ENCODE measurements at places on chromosomes 12 and 14.

DNA sequence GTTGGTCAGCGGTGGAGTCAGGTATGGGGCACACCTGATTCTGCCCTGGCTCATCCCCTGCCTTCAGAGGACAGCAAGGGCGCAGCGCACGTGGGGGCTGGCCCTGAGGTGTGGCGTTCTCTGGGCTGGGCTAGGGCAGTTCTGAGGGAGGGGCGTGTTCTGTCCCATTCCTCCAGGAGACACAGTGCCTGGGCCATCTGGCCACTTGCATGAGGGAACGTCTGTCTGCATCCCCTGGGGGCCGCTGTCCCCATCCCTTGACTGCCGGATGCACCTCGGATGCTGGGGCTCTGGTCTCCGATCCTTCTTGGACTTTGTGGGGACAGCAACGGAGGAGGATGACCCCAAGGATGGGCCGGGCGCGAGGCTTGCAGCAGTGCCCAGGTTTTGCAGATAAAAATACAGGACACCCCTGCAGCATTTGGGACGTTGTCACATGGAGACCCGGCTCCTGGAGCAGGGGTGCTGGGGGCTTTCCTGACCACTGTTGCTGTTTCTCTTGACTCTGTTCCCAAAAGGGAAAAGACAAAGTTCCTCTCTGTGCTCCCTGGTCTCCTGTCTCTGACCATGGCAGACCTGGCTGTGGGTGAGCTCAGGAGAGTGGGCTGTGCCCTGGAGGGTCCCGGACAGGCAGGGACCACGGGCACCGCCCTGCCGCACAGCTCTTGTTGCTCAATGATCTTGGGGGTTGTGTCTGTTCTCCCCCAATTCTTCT lies 6.9 kb downstream of the MTA1 start:
- DNase-seq: no peak

- peak; percentile 49 for DNase-seq
Measured at GRCh38 chr12:6494258-6494743, 399 bp downstream of the NCAPD2 start.

DNA sequence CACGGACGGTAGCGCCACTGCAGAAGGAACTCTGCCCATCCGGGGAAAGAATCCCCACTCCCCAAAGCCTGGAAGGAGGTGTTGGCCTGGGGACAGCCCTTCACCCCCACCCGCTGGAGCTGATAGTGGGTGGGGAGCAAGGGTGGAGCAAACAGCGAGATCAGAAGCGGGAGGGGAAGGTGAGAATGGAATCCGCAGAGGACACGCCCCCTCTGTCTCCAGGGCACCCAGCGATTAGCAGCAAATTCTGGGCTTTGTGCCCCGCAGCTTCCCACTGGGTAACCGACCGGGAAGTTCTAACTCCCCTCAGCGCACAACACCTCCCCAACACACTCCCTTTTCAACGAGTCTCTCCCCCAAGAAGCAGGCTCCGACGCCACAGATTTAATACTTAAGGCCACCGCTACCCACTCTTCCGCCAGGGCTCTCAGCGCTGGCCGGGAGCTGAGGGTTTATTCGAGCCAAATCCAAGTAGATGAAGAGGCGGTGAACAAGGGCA lies 1.4 kb downstream of the SLC25A29 start:
- DNase-seq: peak; percentile 68

DNA sequence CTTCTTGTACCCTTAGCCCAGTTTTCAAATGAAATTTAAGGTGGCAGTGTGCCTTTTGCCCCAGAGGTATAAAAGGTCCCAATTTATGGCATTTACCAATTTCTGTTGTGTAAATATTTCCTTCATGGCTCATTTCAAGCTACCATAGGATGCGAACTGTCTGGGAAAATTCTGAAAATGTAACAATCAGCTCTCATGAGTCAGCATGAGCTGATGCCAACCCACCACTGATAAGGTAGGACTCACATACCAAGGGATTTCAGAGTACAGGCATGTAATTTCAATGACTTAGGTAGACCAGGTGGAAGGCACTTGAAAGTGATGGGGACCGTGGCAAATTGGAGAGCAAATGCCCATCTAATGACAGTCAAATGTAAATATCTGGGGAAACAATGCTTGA lies 169.5 kb downstream of the TTC8 start:
- no peak for DNase-seq

- DNase-seq: no peak
Measured at GRCh38 chr14:102979406-102979805, 56.9 kb downstream of the AMN start.

DNA sequence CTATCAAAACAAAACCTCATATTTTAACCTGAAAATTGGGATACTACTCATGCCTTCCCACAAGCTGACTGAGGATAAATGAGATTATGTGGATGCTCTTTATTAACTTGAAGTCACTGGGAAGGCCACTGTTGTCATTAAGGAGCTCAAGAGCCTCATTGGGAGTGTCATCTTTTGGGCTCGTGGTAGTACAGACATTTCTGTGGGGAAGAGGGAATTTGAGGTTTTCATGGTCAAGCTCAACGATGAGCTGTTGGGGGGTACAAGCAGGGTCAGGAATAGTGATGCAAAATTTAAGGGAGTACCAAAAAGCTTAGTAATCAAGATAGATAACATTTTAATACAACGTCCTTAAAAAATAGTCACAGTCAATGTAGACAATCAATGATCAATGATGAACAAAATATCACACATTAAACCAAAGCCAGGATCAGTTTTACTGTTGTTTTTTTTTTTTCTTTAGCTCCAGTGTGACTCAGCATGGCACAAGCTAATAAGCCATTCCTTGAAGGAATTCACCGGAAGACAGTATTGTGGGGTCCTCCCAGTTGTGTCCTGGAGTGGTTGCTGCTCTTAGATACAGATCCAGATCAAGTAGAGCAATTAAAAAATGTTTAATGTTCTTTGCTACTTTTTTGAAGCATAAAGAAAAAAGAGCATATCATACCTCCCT lies 130.9 kb downstream of the C12orf75 start:
- no peak for DNase-seq

DNA sequence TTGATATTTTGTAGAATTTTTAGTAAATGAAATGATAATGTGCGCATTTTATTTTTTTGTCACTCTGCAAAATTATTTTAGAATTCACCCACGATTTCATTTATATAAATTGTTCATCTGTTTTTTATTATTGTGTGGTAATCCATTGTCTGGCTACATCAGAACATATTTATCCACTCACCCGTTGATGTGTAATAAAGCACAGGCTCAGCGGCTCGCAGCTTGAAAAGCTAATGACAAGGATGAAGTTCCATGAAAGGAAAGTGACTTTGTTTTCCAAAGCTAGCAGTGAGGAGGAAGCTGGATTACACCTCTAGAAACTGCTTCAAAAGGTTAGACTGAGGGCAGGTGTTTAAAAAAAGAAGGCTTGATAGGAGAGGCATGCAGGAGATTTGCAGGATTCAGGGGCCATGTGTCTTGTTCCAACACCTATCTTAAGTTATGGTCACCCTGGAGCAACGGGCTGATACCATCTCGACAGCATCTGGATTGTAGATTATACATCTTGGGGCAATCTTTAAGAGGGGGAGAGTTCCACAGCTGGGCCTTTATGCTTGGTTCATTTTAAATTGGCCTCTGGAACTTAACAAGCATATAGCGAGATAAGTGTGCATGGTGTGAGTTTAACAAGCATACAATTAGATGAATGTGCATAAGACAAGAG lies 194.1 kb downstream of the TMTC3 start:
- DNase-seq: no peak

- no peak for DNase-seq
Measured at GRCh38 chr12:106032623-106032925, 106.2 kb downstream of the NUAK1 start.

DNA sequence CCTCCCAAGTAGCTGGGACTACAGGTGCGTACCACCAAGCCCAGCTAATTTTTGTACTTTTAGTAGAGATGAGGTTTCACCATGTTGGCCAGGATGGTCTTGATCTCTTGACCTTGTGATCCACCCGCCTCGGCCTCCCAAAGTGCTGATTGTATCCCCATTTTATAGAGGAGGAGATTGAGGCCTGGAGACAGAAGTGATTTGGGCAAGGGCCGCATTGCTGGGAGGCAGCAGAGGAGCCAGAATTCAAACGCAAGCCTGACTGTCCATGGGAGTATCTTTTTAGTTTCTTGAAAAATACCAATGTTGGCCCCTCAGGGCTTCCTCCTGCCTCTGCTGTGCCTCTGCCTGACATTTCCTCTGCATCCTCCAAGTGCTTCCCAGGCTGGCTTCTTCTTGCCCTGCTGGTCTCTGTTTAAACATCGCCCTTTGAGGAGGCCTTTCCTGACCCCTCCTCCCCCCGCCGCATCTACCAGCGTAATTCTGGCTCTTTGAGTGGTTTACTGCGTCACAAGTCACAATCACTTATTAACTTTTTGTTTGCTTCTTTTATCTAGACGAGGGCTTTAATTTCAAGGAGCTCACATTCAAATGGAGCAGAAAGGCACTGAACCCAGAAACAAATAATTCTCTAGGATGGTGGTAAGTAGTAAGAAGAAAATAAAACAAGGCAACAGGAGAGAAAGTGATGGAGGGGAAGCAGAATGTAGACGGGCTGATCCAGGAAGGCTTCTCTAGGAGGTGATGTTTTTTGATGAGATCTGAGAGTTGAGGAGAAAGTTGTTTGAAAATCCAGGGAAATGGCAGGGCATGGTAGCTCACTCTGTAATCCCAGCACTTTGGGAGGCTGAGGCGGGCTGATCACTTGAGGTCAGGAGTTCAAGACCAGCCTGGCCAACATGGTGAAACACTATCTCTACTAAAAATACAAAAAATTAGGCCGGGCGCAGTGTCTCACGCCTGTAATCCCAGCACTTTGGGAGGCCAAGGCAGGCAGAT lies 91.0 kb upstream of the MED13L start:
- no peak for DNase-seq

- no peak for DNase-seq
Measured at GRCh38 chr12:9051158-9051550, 61.8 kb downstream of the KLRG1 start.

GRCh38 chr14:49940808-49941421 lies 48.0 kb downstream of the ARF6 start:
- no peak for DNase-seq

GRCh38 chr12:1830981-1831963 lies 10.9 kb downstream of the LRTM2 start:
- no peak for DNase-seq

GRCh38 chr12:23862701-23863100 lies 86.8 kb downstream of the SOX5 start:
- no peak for DNase-seq

DNA sequence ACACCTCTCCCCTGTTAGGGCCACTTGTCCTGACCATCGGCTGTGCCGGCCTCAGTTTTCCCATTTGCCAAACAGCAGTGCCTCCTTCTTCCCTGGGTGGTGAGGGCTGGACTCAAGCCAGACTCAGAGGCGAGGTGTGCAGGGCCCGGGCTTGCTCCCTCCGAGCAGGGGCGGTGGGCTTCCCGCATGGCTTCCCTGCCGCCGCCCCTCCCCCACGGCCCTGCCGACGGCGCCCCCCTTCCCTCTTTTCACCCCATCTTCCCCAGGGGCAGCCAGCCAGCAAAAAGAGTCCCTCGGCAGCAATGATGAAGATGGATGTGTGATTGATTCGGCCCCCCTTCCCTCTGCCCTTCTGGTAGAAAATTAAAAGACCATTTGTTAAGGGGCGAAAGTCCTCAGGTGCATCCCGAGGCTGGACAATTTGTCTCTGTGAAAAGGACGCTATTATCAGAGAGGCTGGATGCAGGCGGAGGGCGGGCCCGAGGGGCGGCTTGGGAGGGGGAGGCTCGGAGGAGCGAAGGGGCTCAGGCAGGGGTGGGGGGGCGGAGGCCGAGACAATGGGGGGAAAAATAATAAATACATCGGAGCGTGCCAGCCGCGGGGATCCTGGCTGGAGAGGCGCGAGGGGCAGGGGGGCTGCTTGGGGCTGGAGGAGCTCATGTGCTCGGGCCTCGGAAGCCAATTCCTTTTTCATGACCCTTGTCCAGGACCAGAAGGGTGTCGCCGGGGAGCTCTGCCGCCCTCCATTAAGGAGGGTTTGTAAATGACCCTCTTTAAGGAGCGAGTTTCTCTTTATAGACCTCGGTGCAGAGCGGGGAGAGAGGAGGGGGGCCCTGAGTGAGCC lies 48.0 kb upstream of the LHX5 start:
- no peak for DNase-seq

DNA sequence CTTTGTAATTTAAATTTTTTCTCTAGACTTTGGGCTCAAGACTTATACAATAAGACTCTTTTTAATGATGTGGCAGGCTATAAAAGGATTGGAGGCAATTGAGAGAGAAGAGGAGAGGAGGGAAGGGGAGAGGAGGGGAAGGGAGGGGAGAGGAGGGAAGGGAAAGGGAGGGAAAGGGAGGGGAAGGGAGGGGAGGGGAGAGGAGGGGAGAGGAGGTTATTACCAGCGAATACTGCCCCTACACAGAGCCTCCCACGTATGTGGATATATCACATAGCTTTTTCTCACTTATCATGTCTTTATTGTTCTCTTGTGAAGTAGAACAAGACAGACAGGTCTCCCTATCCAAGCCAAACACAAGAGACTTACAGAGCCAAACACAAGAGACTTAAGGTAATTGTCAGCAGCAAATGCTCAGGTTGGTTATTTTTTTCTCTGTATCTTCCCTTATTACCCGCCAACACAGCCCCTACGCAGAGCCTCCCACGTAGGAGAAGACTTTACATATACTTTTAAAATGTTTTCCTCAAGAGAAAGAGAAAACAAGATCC lies 63.1 kb downstream of the DRAM1 start:
- DNase-seq: no peak

DNA sequence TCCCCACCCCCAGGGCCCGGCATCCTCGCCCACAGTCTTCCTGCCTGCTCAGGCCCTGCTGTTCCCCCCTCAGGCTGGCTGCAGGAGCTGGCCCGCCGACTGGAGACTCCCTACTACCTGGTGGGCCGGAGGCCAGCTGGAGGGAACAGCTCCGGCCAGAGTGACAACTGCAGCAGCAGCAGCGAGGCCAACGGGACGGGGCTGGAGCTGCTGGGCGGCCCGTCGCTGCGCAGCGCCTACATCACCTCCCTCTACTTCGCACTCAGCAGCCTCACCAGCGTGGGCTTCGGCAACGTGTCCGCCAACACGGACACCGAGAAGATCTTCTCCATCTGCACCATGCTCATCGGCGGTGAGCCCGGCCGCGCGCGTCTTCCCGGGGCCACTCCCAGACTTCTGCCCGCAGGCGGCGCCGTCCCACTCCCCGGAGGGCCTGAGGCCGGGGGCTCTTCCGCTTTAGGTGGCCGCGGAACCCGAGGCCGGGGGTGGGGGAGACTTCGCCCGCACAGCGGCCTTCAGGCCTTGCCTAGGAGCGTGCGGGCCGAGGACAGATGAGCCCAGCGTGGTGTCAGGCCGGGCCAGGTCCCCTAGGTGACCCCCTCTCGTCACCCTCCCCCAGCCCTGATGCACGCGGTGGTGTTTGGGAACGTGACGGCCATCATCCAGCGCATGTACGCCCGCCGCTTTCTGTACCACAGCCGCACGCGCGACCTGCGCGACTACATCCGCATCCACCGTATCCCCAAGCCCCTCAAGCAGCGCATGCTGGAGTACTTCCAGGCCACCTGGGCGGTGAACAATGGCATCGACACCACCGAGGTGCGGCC lies 10.2 kb downstream of the KCNH3 start:
- DNase-seq: no peak

- no peak for DNase-seq
Measured at GRCh38 chr14:24473211-24473610, 30.6 kb upstream of the SDR39U1 start.

- DNase-seq: no peak
Measured at GRCh38 chr12:98799822-98800221, 154.7 kb downstream of the APAF1 start.

- no peak for DNase-seq
Measured at GRCh38 chr12:124532331-124532750, 35.1 kb downstream of the NCOR2 start.
